CD4-positive, alpha-beta T cell treated with Interleukin-6 at 100 ng/mL for 8 hours (primary cell): ENCODE measurements at places on chromosomes 6 and 20.

DNA sequence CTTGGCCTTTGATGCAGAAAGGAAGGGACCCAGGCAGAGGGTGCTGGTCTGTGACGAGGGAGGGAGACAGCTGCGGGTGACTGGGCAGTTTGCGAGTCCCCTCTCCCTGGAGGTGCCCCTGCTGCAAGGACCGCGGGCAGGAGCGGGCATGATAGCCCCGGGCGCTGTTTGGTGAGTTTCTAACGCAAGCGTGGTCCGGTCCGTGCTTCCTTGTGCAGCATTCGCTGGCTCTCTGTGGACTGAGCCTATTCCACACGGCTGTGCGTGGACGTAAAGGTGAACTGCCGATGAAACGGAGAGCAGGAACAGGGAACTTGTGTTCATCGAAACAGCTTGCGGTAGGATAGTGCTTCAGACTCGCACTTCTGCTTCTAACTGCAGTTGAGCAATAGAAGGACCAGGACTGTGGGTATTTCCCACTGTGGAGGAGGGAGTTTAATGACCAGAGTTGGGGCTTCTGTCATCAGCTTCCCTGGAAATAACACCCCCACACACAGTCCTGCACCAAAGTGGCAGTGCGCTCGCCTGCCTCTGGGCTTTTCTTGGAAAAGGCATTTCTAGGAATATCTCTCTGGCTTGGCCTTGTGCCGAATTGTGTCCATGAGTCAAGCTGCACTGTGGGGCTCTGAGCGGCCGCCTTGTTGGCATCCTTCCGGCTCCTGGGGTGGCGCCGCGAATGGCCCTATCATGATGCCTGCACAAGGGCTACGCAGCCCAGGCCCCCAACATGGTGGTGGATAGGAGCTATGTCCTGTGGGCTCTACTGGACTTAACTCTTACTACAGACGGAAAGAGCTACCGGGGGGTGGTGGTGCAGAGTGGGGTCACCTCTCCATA lies 48.9 kb downstream of the DUSP22 start:
- no peak for DNase-seq

- no peak for DNase-seq
Observed at GRCh38 chr20:47406849-47407682, 50.6 kb upstream of the ZMYND8 start.

GRCh38 chr6:1917626-1918371 lies 308.1 kb downstream of the FOXC1 start:
- no peak for DNase-seq

- no peak for DNase-seq
Observed at GRCh38 chr6:8627085-8627861, 191.9 kb upstream of the SLC35B3 start.

- no peak for DNase-seq
Observed at GRCh38 chr6:1496836-1497760, 107.7 kb downstream of the FOXF2 start.

- no peak for DNase-seq
Observed at GRCh38 chr20:50648651-50649050, 42.7 kb downstream of the RIPOR3 start.

DNA sequence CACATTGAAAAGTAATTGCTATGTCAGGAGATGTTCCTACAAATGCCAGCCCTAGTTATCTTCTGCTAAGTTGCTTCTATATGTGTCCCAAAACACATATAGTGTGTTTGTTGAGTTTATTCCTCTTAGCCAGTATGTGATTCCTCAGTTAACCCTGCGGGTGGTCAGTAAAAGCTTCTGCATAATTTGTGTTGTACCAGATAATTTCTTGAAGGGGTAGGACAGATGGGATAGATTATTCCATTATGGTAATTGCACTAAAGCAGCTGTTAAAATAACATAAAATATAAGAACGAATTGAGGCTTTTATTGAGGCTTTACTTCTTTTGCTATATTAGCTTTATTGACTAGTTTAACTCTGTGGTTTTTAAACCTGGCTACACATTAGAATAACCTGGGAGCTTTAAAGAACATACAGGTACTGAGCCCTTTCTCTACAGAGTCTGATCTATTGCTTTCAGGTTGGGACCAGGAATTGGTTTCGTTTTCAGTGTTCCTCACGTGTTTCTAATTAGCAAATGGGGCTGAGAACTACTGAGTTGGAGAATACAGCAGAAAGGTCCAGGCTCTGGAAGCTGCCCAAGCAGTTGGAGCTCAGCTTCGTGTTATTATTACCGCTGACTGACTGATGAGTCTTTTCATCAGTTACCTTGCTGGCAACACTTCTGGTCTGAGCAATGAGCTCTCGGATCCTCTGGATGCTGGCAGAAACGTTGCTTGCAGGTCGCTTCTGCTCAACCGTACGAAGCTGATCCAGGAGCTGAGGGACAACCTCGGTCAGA lies 56.9 kb downstream of the FAM229B start:
- no peak for DNase-seq

DNA sequence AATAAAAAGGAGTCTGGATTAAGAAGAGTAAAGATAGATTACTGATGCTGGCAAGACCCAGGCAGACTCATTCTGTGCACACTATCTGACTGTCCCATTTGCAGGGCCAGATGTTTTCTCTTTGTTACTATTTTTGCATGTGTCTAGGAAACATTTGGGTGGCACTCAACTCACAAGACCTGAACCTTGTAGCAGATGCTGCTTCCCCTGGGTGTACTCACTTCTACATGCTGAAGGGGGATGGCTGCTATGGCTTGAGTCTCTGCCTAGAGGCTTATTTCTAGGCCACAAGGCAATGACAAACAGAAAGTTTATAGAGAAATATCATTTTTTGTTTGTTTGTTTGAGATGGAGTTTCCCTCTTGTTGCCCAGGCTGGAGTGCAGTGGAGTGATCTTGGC lies 351.4 kb downstream of the FOXA2 start:
- DNase-seq = no peak

DNA sequence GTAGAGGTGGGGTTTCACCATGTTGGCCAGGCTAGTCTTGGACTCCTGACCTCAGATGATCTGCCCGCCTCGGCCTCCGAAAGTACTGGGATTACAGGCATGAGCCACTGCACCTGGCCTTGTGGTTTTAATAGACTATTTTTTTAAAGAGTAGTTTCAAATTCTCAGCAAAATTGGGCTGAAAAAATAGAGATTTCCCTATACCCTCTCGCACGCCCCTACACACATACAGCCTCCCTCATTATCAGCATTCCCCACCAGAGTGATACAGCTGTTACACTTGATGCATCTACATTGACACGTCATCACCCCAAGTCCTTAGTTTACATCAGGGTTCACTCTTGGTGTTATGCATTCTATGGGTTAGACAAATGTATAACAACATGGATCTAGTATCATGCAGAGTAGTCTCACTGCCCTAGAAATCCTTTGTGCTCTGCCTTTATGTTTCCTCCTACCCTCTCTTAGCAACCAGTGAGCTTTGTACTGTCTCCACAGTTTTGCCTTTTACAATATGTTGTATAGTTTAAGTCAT lies 103.6 kb downstream of the CDYL start:
- no peak for DNase-seq

DNA sequence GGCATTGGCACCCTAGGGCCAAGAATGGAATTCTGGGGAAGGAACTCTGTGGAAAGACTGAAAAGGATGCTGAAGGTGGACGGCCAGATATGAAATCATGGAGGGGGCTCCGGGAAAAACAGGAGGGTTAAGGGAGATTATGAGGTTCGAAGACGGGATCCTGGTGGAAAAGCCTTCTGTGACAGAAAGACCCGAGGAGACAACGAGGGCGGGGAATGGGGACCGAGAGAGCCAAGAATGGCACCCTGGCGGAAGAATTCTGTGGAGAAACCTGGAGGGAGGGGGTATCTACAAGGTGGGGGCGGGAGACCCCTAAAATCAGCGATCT lies 426 bp downstream of the TRMT6 start:
- no peak for DNase-seq

DNA sequence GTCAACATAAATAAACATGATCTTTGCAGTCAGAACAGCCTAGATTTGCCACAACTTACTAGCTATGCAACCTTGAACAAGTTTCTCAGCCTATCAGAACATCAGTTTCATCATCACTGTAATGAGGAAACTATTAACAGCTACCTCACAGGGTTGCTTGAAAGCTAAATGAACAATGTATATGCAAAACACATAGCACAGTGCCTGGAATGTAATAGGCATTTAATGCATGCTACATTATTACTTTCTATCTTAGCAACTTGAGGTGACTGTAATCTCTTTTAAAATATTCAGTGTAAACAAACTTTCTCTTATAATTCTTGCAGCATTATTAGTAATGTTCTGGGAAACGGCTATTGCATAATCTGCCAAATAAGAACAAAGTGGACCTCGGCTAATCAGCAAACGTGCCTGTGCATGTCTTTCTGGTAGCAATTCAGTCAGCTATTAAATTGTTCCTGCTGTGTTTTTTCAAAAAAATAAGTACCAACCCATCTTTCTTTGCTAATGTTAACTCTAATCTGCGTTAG lies 61.5 kb downstream of the SYNE1 start:
- DNase-seq = no peak

DNA sequence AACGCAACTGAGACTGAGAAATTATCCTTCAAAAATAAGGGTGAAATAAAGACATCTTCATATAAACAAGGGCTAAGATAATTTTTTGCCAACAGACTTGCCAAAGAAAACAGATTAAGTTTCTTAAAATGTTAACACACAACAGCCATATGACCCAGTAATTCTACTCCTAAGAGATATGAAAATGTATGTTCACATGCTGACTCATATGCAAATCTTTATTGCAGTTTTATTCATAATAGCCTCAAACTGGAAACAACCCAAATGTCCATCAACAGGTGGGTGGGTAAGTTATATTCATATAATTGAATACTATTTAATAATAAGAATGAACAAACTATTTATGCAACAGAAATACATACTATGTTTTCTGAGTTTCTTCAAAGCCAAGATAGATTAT lies 140.1 kb downstream of the REV3L start:
- no peak for DNase-seq

DNA sequence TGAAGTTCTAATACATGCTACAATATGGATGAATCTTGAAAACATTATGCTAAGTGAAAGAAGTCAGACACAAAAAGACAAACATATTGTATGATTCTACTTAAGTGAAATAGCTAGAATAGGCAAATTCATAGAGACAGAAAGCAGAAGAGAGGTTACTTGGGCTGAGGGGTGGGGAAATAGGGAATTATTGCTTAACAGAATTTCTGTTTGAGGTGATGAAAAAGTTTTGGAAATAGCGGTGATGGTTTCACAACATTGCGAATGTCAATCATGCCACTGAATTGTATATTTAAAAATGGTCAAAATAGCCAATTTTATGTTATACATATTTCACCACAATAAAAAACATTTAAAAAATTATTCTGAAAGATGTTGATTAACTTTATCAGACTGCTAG lies 6.1 kb downstream of the SLC26A8 start:
- DNase-seq = no peak

GRCh38 chr6:54206510-54206909 lies 95.3 kb downstream of the MLIP start:
- DNase-seq = no peak

- no peak for DNase-seq
Observed at GRCh38 chr6:39819228-39819627, 27.1 kb downstream of the DAAM2 start.

DNA sequence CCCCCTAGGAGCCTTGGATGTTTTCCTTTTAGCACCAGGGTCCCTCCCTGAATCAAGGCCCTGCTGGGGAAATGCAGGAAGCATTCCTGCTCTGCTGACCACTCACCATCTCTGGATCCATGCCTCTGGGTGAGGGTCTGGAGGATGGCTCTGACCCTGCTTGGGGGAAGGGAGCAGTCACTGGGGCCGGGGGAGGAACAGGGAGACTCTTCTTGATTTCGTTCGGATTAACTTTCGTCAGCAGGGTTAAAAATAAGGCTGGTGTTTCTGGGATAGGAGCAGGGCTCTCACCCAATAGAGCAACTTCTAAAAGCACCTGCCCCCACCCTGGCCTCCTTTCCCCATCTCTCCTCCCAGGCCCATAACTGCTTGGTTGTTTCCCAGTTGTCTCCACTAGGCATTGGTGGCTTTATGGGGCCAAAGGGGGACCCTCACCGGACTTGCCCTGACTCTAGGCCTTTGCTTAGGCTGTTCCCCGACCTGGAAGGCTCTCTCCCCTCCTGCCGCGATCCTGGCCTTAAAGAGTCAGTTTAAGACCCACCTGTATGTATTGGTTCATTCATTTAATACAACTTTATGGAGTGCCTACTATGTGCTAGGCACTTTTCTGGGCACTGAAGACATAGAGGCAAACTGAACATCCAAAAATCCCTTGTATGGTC lies 63.0 kb downstream of the JPH2 start:
- no peak for DNase-seq

GRCh38 chr6:113301651-113302050 lies 555.5 kb upstream of the MARCKS start:
- no peak for DNase-seq

DNA sequence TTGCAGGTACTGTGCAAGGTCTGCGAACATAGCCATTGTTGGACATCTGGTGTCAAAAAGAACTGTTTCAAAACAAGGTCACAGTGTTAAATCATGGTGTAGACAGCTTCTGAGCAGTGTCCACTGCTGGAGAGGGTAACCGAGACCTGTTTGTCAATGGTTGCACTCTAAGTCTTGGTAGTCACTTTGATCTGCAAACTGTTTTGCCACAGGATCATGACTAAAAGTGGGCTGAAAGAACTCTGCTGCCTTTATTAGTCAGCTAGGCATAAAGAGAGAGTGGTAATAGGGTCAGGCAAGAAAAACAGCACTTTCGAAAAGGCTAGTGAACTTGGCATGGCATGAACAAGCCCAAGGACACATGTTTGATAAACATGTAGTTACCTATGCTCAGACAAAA lies 552.3 kb upstream of the CITED2 start:
- no peak for DNase-seq

DNA sequence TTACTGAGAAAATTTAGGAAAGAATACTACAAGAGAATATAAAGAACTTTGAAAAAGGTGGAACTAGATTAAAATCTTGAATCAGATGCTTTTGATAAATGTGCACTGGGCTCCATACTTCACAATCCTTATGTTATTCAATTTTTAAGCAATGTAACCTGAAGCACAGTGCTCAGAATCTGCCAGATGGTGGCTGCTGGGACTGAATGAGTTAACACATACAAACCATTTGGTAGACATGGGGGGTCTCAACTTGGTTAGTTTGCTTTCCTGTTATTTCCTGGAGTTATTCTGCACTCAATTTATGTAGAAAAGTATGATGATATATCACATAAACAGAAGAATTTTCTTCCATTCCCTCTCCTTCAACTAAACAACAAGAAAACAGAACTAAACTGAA lies 326.5 kb downstream of the RNGTT start:
- DNase-seq = no peak

- DNase-seq = no peak
Observed at GRCh38 chr20:51365670-51366069, 176.8 kb downstream of the NFATC2 start.

DNA sequence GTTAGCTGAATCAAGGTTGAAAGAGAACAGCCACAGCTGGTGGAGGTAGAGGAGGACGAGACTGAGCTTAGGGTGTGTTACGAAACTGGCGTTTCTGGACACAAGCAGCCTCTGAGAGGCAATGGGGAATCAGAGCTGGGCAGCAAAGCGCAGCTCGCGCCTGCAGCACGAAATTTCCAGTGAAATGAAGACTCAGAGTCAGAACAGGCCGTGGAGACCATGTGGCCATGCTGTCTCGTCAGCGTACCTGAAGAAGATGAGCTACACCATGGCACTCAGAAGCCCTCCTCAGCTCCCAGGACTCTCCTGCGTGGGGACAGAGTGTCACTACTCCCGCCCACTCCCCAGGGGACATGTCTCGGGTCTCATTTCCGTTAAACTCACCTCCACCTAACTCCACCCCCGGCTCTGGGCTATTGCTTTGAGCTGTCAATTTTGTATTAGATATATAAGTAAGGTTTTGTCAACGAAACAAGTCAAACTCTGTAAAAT lies 256.9 kb downstream of the ERMARD start:
- DNase-seq = no peak

- no peak for DNase-seq
Observed at GRCh38 chr20:57526087-57526884, 1.3 kb upstream of the CTCFL start.
